ENCODE measurements at places on chromosomes 13 and 19.

DNA sequence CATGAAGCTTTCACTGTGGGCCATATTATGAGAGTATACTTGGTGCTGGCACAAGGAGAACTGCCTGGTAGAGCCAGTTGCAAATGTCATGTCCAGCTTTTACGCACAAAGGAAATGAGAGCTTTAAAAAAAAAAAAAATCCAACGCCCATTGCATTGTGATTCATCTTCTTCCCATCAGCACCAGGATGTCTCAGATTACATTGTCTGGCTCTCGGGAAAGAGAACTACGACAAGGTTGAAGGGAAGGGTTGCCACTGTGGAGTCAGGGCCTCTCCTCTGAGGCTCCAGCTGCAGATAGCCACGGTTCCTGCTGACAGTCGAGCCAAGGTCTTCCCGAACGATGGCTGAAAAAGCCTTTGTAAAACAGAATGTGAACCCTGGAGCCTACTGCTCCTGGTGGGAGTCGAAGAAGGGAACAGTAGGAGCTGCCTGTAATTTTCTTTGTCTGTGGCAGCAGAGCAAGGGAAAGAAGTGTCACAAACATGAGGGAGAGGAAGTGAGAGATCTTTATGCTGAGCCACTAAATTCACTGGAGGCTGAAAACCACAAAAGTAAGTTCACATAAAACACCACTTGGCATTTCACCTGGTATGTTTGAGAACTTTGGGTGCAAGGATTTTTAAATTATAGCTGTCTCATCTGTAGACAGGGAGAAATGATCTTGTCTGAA, 704.7 kb downstream of the DIAPH3 start:
- DNase-seq = no peak

GRCh38 chr19:4829001-4829712, 2.4 kb downstream of the TICAM1 start:
- peak; percentile 62 for DNase-seq

- no peak for DNase-seq
Observed at GRCh38 chr13:79837741-79838450, 356.9 kb downstream of the NDFIP2 start.

DNA sequence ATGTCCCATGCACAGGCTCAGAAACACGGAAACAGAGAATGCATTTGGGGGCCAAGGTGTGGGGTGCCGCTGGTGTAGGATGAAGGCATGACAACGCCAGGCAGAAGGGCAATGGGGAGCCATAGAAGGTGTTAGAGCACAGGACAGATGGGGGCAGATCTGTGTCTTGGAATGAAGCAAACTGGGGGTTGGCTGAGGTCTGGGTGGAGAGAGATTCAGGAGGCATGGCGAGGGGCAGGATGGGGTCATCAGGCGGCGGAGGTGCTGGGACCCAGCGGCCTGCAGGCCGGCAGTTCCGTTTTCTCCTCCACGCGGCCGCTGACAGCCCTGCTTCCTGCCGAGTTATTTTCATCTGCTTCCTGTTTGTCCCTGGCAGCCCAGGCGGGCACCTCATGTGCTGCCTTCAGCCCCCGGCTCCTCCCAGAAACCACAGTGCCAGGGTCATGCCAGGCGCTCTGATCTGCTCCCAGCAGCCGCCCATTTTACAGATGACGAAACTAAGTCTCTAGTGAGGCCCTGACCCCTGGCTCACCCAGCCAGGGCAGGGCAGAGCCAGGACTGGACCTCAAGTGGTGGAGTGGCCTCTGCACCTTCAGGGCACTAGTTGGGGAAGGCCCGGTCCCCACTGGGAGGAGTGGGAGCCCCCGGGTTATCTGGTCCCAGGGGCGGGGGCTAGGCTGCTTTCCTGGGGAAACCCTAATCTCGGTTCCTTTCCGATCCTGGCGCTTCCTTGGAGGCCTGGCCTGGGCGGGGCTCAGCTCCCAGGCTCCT, 2.2 kb downstream of the ARHGAP45 start:
- peak; percentile 95 for DNase-seq

DNA sequence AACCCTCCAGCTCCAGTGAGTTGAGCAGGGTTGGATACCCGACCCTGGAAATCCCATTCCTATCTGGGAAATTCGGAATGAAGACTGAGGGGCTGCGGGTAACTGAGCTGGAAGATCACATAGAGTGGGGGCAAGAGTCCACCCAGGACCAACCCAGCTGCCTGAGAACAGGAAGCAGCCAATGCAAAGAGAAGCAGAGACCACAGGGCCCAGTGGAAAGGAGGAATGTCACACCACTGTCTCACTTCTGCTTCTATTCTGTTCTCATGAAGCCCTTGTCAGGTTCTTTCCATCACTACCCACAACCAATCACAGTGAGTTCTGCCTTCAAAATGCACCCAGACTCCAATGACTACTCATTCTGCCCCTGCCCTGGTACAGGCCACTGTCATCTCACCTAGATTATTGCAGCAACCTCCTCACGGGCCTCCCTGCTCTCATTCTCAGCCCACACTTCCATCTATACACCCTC, 15.3 kb downstream of the DYRK1B start:
- DNase-seq = no peak

GRCh38 chr19:6020972-6021805, 43.2 kb upstream of the RANBP3 start:
- DNase-seq = no peak

- DNase-seq = peak; percentile 21
Observed at GRCh38 chr13:76723551-76724232, 162.5 kb downstream of the KCTD12 start.
